Erythroblast (primary cell): ENCODE measurements at places on chromosomes 16 and 17.

DNA sequence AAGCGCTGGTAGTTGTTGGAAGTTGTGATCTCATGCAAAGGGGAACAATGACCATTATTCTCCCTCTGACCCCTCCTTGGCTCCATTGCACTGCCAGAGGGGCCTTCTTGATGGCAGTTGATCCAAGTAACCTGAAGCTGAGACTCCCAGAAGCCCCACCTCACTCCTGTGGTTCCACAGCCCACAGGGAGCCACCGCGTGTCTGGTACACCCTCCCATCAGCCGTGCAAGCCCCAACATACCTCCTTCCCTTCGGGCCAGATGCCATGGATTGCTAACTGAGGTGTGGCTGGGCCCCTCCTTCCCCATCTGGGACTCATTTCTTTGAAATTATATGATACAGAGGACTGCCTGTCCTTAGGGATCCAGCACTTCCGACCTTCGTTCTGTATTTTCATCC is 17.8 kb downstream of the SAP30BP start:
- no peak for DNase-seq

DNA sequence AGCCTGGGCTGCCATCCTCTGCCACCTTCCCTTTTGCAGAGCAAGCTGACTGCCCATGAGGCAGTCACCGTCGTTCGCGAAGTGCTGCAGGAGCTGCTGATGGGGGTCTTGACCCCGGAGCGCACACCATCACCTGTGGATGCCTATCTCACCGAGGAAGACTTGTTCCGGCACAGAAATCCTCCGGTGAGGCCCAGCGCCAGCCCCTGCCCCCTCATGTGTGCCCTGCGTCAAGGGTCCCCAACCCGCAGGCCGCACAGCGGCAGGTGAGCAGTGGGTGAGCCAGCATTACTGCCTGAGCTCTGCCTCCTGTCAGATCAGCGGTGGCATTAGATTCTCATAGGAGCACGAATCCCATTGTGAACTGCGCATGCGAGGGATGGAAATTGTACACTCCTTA is 7.7 kb upstream of the EPN3 start:
- DNase-seq: no peak

DNA sequence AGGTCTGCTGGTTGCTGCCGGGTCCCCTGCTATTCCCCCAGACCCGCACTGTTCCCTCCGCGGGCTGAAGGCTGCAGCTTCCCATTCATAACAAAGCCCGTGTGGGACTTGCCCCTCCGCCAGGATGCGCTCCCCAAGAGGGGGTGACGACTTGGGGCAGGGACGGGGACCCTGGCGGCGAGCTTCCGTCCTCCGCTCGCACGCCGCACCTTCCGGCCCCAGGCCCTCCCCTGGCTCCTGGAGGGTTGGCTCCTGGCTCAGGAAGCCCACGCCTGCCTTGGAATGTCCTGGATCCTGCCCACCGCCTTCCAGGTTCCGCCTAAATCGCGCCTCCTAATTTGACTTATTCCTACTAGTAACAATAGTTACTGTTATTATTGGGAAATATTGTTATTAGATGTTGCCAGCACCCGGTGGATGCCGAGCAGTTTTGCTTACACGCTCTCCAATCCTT is 1.1 kb upstream of the TFAP4 start:
- DNase-seq: peak; percentile 78

GRCh38 chr17:68087851-68088250 is 52.3 kb downstream of the KPNA2 start:
- no peak for DNase-seq

DNA sequence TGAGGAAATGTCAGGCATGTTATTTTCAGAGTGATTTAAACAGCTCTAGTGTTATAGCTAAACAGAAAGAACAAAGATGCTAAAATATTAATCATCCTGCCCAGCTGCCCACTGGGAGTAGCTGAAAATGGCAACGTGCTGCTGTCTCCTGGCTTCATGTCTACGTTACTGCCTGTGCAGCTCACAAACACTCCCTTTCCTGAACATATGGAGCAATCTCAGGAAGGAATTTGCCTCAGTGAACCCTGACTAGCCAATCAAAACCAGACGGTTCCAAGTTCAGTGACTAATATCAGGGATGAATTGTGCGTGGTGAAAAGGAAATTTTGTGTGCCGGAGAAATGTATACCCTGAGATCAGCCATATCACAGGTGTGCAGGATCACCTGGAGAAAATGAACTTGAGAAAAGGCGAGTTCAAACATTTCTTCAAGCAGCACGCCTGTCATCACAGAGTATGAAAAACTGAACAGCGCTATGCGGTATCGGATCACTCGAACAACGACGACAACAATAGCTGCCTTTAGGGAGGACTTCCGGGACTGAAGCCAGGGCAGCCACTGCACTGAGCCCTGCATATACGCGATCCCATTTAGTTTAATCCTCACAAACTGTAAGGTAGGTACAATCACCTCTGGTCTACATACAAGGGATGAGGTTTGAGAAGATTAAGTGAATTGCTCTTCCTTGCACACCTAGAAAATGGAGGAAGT is 110.3 kb downstream of the STX8 start:
- no peak for DNase-seq

DNA sequence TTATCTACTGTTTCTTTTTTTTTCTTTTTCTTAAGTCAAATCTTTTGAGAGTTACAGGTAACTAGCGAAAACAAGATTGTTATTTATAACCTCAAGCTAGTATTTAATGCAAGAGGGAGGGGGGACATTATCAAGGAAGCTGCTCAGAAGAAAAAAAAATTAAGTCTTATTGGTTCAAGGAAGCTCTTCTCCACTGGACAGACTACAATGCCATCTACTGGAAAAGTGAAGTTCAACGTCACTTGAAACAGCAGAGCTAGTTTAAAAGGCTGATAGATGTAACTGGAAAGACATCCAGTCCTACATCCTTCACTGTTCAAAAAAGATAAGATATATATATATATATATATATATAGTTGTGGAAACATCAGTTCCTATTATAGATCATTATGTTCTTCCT is 418.0 kb upstream of the PSMD7 start:
- peak; percentile 8 for DNase-seq

- no peak for DNase-seq
These were observed 1.6 kb upstream of the CDH5 start for GRCh38 chr16:66364959-66365306.

- peak; percentile 32 for DNase-seq
These were observed at the start of gene ACE for GRCh38 chr17:63476854-63477479. Gene ACE (plus strand): TSS chr17:63477061. CDS start chr17:63477095, 34 bp downstream.

GRCh38 chr17:42167807-42168206 is 13.0 kb upstream of the RAB5C start:
- no peak for DNase-seq

GRCh38 chr17:62631936-62632924 is 4.8 kb downstream of the MRC2 start:
- DNase-seq: no peak

- DNase-seq: peak; percentile 76
These were observed at the start of gene KCTD11 for GRCh38 chr17:7351665-7352502. Gene KCTD11 (plus strand): TSS chr17:7352162.

GRCh38 chr16:53090591-53091411 is 36.0 kb downstream of the CHD9 start:
- DNase-seq: no peak

DNA sequence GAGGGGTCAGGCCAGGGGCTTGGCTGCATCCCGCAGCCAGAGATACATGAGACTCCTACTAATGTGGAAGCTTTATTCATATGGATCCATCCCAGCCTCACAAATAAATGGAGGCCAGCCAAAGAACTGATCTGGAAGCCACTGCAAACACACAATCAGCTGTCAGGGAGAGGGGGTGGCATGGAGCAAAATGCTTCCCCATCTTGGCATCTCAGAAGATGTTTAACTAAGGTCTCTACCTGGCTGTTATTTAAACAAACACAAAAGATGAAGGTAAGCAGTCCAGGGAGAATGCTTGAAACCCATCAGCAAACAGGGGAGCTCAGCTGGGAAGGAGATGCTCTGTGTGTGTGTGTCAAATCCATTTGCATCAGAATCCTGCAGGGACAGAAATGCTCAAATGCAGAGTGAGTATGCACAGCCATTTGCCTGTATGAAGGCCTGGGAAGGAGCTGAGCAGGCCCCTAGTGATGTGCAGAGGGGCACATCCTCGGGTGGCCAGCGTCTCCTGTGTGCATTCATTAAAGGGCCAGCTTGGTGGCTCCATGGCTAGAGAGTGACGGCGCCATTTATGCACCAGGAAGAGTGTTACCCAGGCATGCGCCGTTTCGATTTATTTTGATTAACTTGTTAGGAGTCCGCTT is 34.2 kb upstream of the IRX3 start:
- no peak for DNase-seq

DNA sequence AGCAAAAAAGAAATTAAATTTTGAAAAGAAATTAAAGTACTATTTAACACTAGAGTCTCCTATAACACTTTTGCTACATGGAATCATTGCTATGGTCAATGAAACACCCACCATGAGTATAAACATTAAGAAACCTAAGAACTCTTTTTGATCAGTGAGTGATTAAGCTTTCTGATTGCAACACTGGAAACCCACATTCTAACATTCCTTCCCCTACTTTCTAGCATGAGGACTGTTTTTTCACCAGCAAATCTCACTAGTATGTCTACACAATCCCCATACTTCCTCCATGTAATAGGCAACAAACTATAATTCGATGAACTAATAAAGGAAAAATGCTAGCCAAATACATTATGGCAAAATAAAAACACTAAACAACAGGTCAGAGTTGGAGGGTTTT is 54.7 kb downstream of the SKAP1 start:
- no peak for DNase-seq

- DNase-seq: no peak
These were observed 8.1 kb downstream of the CES4A start for GRCh38 chr16:66996324-66996982.

DNA sequence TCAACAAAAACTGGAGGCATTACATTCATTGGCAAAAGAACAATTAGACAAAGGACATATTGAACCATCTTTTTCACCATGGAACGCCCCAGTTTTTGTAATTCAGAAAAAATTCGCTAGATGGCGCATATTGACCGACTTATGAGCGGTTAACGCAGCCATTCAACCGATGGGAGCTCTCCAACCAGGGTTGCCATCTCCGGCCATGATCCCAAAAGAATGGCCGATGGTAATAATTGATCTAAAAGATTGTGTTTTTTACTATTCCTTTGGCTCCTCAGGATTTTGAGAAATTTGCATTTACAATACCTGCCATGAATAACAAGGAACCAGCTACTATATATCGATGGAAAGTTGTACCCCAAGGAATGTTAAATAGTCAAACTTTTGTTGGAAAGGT is 21.4 kb downstream of the ALOX15B start:
- DNase-seq: peak; percentile 67

DNA sequence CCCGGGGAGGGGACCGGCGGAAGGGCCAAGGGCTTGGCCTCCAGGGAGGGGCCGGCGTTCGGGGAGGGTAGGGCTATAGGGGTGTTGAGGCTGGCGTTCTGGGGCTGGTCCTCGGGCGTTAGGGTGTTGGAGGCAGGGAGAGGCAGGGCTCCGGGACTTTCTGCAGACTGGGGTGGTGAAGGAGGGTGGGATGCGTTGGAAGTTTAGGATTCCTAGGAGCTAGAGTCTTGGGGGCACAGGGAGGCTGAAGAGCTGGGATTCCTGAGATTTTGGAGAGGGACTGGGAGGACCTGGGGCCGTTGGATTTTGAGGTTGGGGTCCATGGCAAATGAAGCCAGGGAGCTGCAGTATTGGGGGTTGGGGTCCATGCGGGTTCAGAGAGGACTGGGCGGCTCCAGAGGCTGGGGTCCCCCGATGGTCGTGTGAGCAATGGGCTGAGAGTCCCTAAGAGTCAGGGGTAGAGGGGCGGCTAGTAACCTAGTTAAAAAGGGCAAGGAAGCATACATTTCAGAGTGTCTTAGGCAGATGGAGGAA is 740 bp downstream of the NFATC2IP start:
- DNase-seq: no peak

- peak; percentile 53 for DNase-seq
These were observed 29.2 kb downstream of the GNA13 start for GRCh38 chr17:65027305-65027704.

DNA sequence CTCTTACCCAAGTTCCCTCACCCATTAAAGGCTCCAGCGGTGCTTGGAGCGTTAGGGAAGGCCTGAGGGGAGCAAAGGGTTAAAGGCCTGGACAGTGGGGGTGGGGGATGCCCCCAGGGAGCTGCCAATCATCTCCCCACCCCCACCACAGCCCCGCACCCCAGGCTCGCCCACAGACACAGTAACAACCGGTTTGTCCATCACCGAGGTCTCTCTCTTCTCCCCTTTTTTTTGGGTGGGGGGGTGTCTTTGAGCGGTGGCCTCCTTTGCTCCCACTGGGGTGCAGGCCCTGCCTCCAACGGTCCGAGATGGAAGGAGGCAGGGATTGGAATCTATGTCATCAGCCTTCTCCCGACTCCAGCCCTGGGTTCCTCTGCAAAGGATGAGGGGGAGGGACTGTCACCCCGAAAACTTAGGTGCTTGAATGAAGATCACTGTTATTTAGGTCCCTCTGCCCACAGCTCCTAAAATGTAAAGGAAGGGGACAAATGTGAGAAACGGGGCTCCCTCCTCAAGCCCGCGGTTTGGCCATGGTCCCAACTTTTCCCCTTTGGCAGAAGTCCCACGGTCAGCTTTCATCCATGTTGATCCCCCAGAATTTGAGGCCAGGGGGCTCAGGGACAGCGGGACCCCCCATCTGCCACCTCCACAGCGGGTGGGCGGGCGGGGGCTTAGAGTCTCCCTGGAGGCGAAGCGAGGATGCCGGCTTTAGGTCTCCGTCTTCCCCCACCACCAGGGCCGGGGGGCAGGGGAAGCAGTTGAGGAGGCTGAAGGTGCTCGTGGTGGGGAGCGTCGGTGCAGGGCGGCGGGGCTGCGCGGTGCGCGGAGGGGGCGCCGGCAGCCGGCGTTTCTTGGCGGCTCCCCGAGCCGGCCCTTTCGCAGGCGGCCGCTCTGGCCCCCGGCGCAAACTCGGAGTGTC is 1.7 kb downstream of the EPOP start:
- DNase-seq: no peak

- DNase-seq: no peak
These were observed 16.2 kb downstream of the CDC27 start for GRCh38 chr17:47172696-47173565.

DNA sequence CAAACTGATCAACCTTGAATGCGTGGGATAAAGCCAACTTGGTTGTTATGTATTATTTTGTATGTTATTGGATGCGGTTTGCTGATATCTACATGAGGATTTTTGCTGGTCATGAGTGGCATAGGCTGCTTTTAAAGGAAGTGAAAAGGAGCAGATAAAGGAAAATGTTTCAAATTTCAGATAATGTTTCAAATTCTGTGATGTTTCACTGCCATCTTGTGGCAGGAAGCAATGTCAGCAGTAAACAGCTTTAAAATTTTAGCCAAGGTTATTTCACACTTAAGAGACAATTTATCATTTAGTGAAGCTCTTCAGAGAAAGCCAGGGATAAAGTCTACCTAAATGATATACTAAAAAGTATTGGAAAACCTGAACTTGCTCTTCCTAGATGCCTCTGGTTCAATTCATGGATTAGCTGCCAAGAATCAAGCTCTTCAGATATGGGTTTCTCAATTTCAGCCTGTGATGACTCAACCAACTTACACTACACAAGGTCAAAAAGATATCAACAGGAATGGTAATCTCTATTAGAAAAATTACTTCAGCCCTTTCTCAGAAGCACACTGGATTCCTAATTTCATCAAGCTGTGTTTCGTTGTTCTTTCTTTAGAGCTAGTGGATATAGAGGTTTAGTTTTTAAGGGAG is 136.0 kb upstream of the C17orf78 start:
- peak; percentile 87 for DNase-seq

GRCh38 chr16:86991679-86992078 is 325.5 kb downstream of the C16orf95 start:
- DNase-seq: no peak
